ENCODE measurements at places on chromosomes 4 and X. TPM values are rescaled to one million over a fixed set of nuclear protein-coding genes. Genes with fewer than 3 reads are reported as not detected.

Gene WAS
- 3.0 TPM for total RNA-seq

GRCh38 chr4:56468097-56468422, 643 bp downstream of the SRP72 start:
- peak overlapping the region; percentile 98 for H3K4me3 ChIP-seq
- peak overlapping the region; percentile 89 for H3K27ac ChIP-seq
- no peak for DNase-seq
- no peaks in the 10 kb centered on the region for H3K4me1 ChIP-seq
- no peaks in the 10 kb centered on the region for H3K27me3 ChIP-seq

DNA sequence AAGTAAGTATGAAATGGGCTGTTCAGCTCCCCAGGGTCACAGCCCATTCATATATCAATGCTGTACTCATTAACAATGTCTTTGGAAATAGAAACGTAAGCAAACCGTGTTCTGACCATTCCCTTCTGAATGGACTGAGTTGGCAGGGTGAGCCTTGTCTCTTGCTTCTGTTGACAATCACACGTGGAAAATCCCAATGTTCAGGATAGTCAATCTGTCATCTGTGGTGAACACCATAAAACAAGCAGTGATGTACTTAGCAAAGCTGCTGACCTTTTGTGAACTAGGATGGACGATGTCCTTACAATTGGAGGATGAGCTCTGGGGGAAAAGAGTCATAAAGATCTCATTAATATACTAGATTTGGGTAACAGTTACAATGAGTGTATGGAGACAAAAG, 109.6 kb upstream of the PAQR3 start:
- H3K4me3 ChIP-seq = no peak overlapping the region
- no peak for DNase-seq
- no peaks in the 10 kb centered on the region for H3K27me3 ChIP-seq

DNA sequence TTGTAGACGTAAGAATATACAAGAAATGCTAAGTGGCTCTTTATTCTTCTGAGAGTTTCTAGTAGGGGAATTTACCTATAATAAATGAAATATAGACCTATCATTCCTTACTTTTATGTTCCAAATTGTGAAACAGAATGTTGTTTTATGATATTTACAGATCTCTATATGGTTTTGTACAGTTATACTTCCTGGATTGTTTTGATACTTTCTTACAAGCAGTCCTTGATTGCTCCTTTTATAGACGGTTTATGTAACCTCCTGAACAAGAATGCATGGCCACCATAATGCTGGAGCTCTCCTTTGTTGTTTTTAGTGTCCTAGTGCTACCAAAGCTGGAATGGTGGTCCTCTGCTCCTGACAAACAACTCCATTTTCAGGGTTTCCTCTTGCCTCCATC, 91.7 kb upstream of the RPA4 start:
- H3K4me1 ChIP-seq = peaks cover 13% of the 10 kb centered on the region
- H3K27me3 ChIP-seq = no peaks in the 10 kb centered on the region
- DNase-seq = no peak

DNA sequence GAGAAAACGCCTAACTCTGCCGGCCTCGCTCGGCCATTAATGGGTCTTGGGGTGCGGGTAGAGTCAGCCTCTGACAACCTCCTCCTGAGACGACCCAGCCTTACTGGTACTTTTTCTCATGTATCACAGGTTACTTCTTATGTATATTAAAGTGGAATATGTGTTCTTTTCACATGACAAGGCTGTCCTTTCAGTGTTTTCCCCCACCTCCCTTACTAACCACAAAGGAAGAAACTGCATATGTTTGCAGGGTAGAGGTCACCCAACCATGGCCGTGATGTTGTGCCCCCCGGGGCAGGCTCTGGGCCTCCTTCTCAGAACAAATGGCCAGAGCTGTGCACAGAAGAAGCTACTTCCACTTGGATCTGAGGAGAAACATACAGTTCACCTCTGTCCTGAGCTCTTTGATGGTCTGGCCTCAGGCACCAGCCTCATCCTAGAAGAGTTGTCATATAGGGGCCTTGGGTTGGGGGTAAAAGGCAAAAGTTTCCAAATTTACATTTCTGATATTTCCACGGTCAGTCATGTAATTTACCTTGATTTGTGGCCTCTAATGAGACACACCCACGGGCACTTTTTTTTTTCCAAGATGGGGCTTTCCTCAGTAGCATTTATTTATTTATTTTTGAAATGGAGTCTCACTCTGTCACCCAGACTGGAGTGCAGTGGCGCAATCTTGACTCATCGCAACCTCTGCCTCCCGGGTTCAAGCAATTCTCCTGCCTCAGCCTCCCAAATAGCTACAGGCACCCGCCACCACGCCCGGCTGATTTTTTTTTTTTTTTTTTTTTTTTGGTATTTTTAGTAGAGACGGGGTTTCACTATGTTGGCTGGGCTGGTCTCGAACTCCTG, 1.9 kb downstream of the SOWAHD start:
- no peak for DNase-seq
- H3K27me3 ChIP-seq = peaks cover 11% of the 10 kb centered on the region
- H3K36me3 ChIP-seq = no peaks in the 10 kb centered on the region
- peaks cover 17% of the 10 kb centered on the region for H3K4me1 ChIP-seq
- no peak overlapping the region for H3K4me3 ChIP-seq
- H3K27ac ChIP-seq = no peak overlapping the region

GRCh38 chrX:15236146-15236545, 33.7 kb downstream of the ASB9 start:
- no peak overlapping the region for H3K4me3 ChIP-seq
- no peak overlapping the region for H3K27ac ChIP-seq
- H3K27me3 ChIP-seq = no peaks in the 10 kb centered on the region
- no peaks in the 10 kb centered on the region for H3K4me1 ChIP-seq
- DNase-seq = no peak

- no peaks in the 10 kb centered on the region for H3K27me3 ChIP-seq
- H3K27ac ChIP-seq = no peak overlapping the region
- no peaks in the 10 kb centered on the region for H3K36me3 ChIP-seq
- H3K4me3 ChIP-seq = no peak overlapping the region
- no peak for DNase-seq
- H3K4me1 ChIP-seq = no peaks in the 10 kb centered on the region
These were observed 94.1 kb upstream of the HPRT1 start for GRCh38 chrX:134365904-134366303.
